Fibroblast of villous mesenchyme (primary cell): ENCODE measurements at places on chromosomes 16 and 17. TPM values are rescaled to one million over a fixed set of nuclear protein-coding genes. Genes with fewer than 3 reads are reported as not detected.

DNA sequence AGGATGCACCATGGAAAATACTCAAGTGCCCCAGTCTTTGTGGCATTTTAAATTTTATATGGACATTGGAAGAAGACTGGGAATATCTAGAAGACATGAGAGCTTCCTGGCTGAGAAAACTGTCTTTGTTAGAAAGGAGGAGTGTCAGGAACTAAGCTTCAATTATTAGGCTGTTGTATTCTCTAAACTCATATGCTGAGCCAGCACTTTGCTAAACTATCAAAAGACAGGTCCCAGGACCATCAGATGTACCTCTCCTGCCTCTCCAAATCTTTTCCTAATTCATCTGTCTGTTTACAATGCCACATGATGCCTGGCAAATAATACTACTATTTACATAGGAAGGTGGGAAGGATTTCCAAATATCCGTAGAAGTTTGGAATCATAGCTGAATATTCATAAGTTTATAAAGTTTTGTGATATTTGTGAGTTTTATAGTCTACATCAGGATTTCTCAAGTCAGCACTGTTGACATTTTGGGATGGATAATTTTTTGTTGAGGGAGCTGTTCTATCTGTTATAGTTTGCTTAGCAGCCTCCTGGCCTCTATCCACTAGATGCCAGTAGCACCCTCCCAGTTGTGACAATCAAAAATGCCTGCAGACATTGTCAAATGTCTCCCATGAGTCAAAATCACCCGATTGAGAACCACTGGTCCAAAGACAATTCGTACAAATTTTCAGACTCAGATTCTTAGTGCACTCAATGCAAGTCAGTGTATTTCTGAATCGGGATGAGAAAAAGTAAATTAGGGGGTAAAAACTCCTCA lies 61.2 kb upstream of the NETO2 start:
- no peak for DNase-seq

- peak; percentile 44 for DNase-seq
Observed at GRCh38 chr16:68396481-68396880, 51.8 kb downstream of the SMPD3 start.

DNA sequence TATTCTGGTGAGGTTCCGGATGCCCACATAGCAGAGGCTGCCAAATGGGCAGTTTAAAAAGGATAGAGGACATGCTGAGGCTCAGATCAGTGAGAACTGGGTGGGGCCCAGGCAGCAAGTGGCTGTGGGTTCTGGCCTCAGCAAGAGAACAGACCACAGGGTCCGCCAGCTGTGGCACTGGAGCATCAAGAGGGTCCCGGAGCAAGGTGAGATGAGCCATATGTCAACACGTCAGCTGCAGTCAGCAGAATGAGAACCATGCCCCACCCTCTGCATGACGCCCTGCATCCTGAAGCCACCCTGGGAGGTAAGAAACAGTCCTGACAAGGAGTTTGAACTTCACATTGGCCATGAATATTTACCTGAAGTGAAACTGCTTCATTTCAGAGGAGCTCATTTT lies 20.1 kb upstream of the CCL5 start:
- DNase-seq, result no peak

DNA sequence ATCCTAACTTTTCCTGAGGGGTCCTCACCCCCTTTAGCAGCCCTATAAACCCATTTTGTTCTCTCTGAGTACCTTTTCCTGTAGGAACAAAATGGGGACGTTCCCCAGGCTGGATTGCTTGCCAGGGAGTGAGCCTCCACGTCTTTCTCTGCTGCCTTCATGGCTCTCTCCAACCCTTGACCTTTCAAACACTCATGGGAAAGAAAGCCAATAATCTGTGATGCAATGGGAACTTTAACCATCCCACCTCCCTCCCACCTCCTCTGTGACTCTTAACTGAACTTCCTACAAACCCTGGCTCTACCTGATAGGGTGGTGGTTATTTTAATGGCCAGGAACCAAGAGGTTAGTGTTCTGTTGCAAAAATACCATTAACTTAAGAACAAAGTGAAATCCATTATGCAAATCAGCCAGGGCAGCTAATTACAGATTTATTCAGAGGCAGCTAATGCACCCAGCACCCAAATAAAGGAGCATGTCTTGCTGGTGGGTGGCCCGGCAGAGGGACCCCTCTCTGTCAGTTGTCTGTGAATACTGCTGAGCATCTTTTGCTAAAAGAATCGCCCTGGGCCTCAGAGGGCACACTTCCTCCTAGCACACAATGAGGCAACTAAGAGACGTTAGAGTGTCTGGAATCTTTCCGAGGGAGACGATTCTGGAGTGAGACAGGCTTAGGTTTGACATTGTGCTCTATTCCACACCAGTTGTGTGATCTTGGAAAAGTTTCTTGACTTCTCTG lies 3.0 kb downstream of the PIPOX start:
- no peak for DNase-seq

The KRT20 gene
- total RNA-seq, result not detected in 2 replicates

DNA sequence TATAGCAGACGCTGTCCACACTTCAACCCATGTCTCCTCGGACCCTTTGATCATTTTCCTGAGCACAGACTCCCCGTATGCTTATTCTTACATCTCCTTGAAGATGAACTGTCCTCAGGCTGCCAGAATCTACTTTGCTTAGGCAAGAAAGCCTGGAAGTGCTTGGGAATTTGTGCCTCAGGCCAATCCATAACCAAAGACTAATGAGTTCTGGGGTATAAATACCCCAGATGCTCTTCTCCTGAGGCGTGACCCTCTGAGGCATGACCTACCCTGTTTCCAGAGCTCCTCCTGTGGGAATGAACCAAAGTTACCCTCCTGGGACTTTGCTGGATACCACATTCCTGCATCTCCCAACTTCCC lies 10.1 kb upstream of the TEKT3 start:
- DNase-seq, result no peak

- DNase-seq, result peak; percentile 32
Observed at GRCh38 chr17:8574687-8575086, 55.8 kb downstream of the MYH10 start.

The STAC2 gene
- total RNA-seq, result under 0.01 TPM in 1 of 2 replicates, not detected in the other

- no peak for DNase-seq
Observed at GRCh38 chr17:40190197-40191021, 13.1 kb downstream of the RAPGEFL1 start.

The KRT10 gene
- total RNA-seq, result 3.0 and 3.2 TPM in 2 replicates

GRCh38 chr17:81635973-81636504 lies 873 bp downstream of the NPLOC4 start:
- no peak for DNase-seq

The CETP gene
- total RNA-seq, result not detected in 2 replicates

The CDRT15 gene
- not detected in 2 replicates for total RNA-seq

The ZSCAN10 gene
- total RNA-seq, result under 0.01 TPM in 1 of 2 replicates, not detected in the other

The BCKDK gene
- 28.1 and 34.1 TPM in 2 replicates for total RNA-seq

GRCh38 chr16:7350806-7351205 lies 18.2 kb downstream of the RBFOX1 start:
- DNase-seq, result no peak

The TAT gene
- under 0.01 TPM in 1 of 2 replicates, not detected in the other for total RNA-seq

DNA sequence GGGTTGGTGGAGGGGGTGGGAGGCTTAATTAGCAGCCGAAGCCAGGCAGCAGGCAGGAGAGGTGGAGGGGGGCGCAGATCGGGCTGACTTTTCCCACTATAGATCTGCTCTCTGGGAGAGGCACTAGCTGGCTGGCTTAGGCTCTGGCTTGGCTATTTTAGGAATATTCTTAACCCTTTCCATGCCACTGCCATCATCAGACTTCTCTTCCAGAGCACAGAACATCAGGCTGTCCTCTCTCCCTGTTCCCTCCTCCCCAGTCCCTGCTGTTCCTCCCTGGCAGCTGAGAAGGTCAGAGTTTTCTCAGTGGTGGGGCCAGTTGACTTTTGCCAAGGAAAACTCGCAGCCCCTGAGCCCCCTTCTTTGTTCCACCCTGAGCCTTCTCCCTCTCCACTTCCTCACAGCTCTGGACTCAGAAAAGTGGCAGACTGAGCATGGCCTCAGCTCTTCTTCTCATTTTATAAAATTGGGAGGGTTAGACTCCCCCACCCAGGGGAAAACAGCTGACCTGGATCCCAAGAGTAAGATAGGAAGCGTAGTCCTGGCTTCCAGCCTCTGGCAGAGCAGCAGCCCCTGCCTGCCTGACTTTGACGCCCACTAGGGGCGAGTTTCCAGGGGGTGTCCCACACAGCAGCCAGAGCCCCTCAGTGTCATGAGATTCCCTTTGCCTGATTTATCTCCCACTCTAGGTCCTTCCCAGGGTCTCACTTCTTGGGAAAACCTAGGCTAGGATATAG lies 9.9 kb upstream of the C1QL1 start:
- DNase-seq, result no peak

The ACSF2 gene
- 18.1 and 20.3 TPM in 2 replicates for total RNA-seq

GRCh38 chr17:57876866-57877237 lies 27.0 kb upstream of the MRPS23 start:
- no peak for DNase-seq

DNA sequence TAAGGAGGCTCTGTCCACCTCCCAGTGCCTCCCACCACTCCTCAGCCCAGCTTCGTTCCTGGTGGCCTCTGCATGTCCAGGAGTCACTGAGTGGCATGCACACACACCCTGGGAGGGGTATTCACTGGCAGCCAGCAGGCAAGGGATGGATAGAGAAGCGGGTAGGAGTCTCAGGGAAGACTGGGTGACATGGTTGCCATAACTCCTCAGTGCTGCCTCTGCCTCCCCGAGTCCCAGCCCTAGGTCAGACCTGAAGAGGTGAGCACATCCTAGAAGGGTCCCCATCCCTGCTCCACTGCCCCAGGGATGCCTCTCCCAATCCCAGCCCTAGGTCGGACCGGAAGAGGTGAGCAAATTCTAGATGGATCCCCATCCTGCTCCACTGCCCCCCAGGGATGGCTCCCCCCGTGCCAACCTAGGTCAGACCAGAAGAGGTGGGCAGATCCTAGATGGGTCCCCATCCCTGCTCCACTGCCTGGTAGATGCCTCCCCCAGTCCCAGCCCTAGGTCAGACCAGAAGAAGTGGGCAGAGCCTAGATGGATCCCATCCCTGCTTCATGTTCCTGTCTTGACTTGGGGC lies 197.0 kb downstream of the IRF8 start:
- DNase-seq, result no peak

DNA sequence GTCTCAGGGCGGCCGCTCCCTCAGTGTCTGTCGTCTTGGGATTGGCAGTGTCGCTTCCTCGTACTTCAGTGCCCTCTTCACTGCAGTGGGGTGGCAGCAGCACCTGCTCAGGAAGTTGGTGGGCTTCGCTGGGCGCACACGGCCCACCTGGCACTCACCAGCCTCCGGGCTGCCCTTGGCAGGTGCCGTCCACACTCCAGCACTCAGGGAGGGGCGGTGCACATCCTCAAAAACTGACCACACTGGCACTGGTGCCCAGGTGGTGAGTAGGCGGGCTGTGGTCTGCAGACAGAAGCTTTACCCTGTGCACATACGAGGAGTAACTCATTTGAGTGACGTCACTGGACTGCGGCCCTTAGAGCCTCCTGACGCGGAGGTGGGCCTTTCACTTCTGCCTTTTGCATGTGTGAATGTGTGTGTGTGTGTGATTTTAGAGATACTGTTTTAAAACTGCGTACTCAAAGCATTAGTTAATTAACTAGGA lies 94.6 kb downstream of the BANP start:
- no peak for DNase-seq

GRCh38 chr16:66687906-66688625 lies 8.5 kb downstream of the CMTM4 start:
- DNase-seq, result no peak

- DNase-seq, result no peak
Observed at GRCh38 chr17:67476787-67477335, 99.8 kb downstream of the PITPNC1 start.
